Activated T-helper 9 cell treated with anti-CD3 and anti-CD28 coated beads, Interleukin-2, amount 50 U/mL, for 16 hours (primary cell): ENCODE measurements at places on chromosomes 3 and 15.

DNA sequence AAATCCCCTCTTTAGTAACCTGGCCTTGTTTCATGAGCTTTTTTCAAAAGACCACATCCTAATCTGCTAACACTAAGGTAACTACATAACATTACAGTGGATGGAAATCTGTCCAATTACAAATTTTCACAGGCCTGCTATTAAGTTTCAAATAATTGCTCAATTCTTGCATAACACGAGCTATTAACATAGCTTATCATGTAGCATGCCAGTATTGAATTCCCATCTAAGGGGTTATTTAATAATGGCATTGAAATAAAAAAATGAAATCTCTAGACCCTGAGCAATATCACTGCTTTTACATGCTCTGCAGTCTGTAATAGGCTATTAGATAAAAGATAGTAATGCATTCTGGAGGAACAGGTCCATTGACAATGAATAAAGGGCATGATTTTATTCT is 748.3 kb upstream of the NECTIN3 start:
- no peak for DNase-seq

DNA sequence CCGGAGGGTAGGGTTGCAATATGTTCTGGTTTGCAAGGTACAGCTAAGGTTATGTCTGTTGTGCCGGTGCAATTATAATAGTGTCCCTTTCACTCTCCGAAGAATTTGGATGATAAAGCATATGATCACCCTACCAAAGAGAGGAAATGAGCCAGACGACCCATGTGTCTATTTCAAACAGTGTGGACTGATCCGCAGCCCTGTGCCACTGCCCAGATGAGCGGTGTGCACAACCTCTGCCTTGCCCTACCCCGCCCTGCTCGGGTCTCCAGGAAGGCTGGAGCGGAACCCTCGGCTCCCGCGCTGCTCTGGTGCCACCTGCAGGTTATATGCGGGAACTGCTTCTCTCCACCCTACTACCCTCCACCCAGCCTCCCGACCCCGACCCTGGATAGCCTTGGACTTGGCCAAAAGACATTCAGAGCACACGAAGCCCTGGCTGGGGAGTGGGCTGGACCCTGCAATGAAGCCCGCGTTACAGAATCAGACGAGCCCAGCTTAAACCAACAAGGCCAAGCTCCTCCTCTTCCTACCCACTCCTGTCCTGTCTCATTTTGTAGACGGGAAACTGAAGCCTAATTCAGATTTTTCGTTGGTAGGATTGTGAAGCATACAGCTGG is 68.4 kb upstream of the CHRNB4 start:
- DNase-seq = peak; percentile 47

GRCh38 chr3:89405176-89405575 is 297.8 kb downstream of the EPHA3 start:
- no peak for DNase-seq

DNA sequence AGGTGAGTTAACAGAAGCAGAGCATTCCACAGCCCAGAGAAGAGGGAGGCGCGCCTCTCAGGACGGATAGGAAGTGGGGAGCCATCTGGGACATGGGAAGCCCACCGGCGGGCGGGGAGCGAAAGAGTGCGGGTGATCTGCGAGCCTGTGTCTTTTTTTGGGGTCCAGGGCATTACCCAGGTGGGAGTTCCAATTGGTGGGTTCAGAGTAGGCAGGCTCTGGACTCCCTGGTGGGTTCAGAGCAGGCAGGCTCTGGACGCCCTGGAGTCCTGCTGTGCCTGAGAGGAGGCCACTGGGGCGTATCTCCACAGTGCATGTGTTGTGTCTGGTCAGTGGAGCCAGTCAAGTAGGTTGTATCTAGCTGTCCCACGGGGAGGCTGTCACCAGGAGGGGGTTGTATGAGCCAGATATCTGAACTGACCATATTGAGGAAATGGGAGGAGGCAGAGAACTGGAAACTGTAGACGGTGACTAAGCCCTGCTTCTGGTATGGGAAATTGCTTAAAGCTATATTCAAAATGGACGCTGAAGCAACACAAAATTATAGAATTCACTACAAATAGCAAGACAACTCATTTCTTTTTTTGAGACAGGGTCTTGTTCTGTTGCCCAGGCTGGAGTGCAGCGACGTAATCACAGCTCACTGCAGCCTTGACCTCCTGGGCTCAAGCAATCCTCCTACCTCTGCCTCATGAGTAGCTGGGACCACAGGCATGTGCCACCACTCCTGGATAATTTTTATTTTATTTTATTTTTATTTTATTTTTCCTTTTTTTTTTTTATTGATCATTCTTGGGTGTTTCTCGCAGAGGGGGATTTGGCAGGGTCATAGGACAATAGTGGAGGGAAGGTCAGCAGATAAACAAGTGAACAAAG is 34.5 kb upstream of the CHST2 start:
- DNase-seq = no peak

- no peak for DNase-seq
These were observed 4.7 kb upstream of the FAM240A start for GRCh38 chr3:46607603-46608028.

DNA sequence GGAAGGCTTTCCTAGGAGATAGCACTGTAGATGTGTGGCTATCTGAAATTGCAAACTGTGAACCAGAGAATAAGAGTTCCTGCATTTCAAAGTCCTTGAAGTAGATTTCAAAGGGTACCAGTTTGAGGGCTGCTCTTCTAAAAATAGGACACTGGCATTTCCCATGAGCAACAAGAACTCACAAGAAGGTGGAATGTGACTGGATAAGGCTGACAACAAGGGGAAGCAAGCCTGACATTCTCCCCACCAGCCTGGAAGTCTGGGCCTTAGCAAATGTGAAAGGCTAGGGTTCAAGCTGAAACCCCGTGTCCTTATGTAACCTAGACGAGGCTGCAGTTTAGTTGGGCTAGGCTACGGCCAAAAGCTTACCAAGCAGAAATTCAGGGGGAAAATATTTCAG is 18.7 kb upstream of the TJP1 start:
- no peak for DNase-seq

- no peak for DNase-seq
These were observed 304.4 kb upstream of the NR2E3 start for GRCh38 chr15:71505962-71506361.

DNA sequence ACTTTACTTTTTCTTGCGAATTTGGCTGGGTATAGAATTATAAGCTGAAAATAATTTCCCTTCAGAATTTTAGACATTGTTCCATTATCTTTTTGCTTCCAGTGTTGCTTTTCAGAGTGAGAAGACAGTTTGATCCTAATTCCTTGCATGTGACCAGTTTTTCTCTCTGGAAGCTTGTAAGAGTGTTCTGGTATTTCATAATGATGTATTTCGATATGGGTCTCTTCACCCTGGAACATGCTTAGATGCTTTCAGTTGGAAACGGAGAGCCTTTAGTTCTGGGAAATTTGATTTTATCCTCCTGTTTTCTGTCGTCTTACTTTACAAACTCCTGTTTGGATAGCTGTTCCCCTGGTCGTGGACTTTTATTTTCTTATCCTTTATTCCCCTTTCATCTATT is 13.9 kb downstream of the ALPK3 start:
- no peak for DNase-seq

GRCh38 chr3:4492208-4493013 is 737 bp upstream of the ITPR1 start:
- peak; percentile 25 for DNase-seq

- no peak for DNase-seq
These were observed 15.8 kb upstream of the THBS1 start for GRCh38 chr15:39564972-39565665.

DNA sequence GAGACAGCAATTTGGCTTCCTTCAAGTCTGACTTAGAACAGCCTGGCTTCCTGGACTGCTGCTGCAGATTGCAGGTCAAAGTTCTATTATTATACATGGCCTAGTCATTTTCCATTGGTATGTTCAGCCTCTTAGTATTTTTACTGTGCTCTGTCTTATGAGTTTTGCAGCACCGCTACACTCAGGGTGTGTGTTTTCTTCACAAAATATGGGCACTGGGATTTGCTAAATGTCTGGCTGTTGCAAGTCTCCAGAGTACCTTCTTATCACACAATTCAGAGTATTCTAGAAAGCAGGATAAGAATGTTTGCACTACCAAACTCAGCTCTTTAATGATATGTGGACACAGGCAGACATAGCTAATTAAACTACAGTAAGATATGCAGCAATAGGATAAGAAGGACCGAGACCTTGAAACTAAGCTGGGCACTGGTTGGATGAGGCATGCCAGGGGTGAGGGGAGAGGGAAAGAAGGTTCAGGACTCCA is 203.0 kb upstream of the PDZRN3 start:
- no peak for DNase-seq

DNA sequence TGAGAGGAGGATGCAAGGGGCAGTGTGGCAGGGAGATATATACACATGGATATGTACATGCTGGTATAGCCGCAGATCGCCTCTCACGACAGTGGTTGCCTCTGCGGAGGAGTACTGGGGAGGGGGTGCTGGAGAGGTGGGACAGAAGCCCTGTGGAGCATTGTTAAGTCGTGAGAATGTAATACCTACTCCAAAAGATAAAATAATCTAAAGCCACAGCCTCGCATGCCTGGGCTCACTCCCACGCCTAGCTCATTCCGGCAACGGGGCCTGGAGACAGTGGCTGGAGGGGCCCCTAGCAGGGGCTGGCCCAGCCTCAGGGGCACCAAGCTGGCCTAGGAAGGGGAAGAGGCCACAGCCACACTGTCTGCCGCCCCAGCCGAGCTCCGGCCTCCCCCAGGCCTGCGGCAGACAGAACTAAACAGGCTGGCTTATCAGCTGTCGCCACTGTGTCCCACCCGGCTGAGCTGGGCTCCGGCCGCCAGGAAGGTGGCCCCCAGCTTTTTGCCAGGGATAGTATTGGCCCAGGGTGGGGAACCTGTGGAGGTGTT is 65.1 kb upstream of the LCTL start:
- no peak for DNase-seq

- DNase-seq = no peak
These were observed 519.8 kb upstream of the GBE1 start for GRCh38 chr3:82281205-82281604.

DNA sequence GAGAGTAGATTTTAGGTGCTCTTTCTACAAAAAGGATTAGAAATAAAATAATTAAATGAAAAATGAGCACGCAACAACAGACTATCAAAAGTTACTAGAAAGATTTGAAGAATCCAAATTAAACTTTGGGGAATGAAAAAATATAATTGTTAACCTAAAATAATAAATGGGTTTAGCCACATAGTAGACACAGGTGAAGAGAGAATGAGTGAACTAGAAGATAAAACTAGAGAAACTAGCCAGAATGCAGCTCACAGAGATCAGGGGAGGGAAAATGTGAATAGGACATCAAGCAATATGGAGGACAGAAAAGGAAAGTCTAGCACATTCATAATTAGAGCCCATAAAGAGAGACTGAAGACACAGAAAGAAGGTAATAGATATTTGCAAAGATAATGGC is 310.7 kb upstream of the WNT5A start:
- no peak for DNase-seq

GRCh38 chr3:149489060-149489690 is 14.7 kb downstream of the TM4SF4 start:
- DNase-seq = no peak

DNA sequence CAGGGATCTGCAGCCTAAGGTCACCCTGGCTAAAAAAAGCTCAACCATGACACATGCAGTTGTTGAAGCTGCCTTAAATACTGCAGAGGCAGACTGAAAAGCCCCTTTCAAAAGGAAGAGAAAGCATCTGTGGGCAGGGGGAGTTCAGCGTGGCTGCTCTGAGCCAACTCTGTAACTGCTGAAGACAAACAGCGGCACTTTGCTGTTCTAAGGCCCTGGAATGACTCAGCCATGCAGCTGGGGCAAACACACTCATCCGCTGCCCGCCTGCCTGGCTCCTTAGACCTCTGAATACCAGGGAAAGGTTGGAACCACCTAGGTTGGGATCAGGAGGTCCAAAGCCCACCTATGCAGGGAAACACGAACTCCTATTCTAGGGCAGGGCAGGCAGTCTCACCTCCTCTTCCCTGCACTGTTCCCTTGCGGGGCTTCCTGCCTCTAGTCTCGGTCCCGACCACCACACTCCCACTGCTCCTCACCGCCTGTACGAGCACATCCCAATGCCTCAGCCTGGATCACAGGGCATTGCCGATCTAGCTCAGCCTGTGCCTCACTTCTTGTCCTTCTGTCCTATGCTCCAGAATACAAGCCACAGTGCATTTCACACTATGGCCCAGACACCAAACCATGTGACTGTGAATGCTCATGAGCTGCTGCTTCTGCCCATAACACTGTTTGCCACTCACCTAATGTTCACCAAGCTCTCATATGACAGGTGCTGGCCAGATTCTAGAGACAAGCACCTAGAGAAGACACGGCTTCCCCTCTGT is 6.6 kb upstream of the MUSTN1 start:
- no peak for DNase-seq

DNA sequence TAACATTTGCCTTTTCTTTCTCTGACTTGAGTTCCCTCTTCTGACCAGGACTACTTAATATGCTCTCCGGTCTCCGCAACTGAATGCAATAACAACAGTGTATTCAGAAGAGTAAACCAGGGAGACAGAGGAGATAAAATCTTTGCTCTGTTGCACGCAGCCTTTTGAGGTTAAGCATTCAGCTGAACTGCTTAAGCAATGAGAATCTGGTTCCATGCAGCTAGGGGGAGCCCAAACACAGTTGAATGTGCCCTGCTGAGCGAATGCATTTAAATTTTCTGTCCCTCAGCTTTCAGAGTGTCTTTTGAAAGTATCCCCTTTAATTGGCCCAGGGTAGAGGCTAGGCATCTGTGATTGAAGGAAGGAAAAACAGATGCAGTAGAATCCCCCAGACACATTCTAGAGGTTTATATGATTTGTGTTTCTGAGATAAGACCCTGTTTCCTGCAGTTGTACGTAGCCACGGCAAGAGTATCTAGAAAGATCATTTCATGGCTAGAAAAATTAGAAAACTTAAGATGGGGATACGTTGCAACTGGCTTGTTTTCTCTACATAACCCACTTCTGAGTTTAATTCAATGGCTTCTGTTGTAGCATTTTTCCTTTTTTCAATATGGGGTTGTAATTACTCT is 309.6 kb downstream of the TUSC7 start:
- DNase-seq = no peak

GRCh38 chr15:71424765-71425164 is 309.5 kb downstream of the THSD4 start:
- DNase-seq = no peak

DNA sequence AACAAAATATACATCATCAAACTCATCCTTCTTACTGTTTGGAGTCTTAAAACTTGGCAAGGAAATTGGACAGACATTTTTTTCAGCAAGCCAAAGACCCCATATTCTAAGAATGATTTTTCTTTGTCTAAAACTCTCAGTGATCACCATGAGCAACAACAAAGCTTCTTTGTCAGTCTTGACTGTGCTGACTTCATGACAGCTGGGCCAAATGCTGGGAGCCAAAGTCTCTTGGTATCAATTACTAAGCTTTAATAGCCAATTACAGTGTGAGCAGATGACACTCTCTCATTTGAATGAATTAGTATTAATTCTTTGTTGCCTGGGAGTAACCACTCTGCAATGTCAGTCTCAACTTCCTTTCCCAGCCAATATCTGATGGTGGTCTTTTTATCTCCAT is 48.1 kb upstream of the GK5 start:
- no peak for DNase-seq

DNA sequence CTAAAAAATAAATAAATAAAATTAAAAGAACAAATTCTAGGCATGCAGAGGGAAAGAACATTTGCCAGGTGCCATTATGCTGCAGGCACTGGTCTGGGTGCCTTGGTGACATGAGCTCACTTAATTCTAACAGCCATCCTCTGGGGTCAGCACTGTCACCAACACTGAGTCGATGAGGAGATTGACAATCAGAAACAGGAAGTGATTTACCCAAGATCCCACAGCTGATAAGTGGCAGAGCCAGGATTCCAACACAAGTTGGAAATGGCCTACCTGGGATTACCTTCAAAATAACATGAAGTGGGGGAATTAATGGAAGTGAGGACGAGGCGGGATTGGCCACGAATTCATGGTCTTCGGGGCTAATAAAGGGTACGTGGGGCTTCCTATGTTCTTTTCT is 3.6 kb downstream of the PLIN1 start:
- no peak for DNase-seq
